Amygdala (tissue), 56 donors: ENCODE measurements at places on chromosomes 7 and 10.

DNA sequence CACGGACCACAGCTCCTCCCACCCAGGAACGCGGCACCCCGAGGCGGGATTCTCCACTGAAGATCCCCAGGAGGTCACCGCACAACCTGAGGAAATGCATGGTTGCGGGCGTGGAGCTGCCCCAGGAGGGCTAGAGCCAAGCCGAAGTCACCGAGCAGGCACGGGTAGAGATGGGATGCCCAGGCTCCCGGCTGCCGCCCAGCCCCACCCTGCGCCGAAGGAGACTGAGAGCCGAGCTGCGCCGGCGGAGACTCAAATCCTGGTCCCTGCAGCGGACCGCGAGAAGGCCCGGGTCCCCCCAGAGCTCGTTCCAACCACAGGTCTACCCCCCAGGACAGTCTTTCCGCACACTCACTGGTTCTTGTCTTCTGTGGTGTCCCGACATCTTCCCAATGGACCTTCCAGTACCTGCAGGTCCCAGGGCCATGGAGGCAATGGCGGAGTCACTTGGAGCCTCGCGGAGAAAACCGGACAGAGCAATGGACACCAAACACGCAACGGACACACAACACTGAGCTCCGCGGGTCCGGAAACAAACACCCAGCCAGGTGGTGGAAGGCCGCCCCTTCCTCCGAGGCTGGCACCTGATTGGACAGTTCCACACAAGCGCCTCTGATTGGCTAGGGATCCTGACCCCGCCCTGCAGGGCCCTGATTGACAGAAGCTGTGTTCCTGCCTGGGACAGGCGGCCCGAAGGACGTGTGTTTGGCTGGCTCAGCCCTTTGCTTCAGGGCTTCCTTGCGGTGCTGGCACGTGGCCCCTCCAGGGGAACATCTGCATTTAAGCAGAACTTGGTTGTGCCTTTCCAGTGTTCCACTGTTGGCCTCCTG is 331.9 kb upstream of the NUPR2 start:
- peak; percentile 23 for DNase-seq

- no peak for DNase-seq
These were observed 25.5 kb upstream of the HABP2 start for GRCh38 chr10:113527211-113527906.

DNA sequence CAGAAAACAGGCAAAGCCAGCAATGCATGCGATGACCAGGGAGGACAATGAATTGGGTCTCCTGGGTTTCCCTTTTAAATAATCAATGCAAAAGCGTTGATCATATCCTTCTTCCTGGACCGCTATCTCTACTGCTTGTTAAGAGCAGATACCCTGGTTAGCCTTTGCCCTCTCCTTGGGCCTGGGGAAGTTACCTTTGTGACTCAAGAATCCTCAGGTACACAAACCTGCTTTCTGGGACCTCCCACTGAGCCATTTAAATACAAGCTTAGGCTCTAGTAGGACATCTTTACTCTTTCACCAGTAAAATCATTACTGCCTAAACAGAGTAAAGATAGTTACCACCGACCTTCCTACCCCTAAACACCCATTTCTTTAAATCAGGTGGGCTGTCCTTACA is 173.9 kb downstream of the WNT2 start:
- DNase-seq: no peak

- no peak for DNase-seq
These were observed 38.9 kb downstream of the PARD3 start for GRCh38 chr10:34776090-34776690.

DNA sequence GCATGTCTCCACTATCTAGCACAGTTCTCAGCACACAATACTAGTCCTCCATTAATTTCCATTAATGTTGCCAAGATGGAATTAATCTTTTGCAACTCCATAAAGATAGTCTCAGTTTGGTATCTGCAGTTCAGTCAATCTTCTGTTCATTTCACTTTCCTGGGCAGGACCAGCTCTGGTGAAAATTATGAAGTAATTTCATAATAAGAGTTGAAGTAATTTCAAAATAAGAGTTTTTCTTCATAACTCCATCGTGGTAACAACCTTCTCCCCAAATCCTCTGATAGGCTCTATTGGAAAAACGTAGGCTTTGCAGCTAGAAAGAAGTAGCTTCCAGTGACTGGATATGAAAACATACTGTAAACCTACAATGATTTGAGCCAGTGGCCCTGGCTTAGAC is 618.2 kb downstream of the TYW1 start:
- no peak for DNase-seq

- no peak for DNase-seq
These were observed 26.9 kb downstream of the ASAH2 start for GRCh38 chr10:50224330-50224952.

- no peak for DNase-seq
These were observed 9.6 kb downstream of the DYNC2I1 start for GRCh38 chr7:158865977-158866376.

- no peak for DNase-seq
These were observed 399.9 kb upstream of the IGFBP3 start for GRCh38 chr7:46320956-46321355.

GRCh38 chr10:19491166-19491565 is 325.1 kb upstream of the PLXDC2 start:
- DNase-seq: no peak

DNA sequence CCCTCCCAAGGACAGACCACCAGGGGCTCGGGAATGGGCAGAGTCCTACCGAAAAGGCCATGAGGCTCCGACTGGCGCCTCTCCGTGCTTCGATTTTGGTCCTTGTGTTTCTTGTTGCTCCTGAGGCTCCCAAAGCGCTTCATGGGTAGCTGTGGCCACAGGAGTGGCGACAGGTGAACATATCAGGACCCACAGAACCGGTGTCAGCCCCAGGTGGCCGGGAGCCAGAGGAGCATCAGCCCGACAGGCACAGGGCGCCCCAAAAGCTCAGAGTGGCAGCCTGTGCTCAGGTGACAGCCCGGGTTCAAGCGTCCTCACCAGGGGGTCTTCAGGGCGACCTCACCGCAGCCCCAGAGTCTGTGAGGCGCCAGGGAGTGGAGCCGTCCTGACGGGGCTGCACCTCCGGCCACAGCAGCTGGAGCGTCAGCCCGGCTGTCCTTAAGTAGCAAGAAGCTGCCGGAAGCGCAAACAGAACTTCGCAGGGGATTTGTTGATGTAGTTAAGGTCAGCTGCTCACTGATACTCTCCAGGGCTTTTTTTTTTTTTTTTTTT is 141.0 kb downstream of the PRKAG2 start:
- no peak for DNase-seq

DNA sequence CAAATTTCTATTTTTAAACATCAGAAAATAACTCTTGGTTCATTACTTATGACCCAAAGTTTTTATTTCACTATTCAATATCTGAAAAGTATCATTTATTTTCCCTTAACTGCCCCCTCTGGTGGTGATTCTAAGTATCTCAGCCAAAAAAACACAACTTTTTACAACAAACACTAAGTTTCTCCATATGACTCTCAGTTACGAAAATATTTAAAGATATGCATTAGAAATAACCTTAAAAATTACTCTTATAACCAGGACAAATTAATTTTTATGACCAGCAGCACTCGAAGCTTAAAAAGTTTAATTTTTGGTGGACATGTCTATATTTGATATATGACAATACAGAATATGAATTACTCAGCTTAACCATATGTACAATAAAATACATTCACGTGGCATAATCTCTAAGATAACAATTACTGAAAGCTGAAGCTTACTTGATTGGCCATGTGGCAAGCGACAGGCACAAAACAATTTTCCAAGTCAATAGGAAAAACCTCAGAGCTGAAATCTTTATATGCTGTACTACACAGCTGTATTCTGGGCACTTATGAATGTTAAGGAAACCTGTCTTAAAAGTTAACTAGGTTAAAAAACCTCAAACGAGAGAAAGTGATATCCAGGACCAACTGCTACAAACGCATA is 2.3 kb downstream of the HNRNPA2B1 start:
- no peak for DNase-seq

- DNase-seq: peak; percentile 3
These were observed 48.7 kb upstream of the DYNC1I1 start for GRCh38 chr7:95723583-95724180.

GRCh38 chr10:75959912-75960311 is 528.5 kb downstream of the LRMDA start:
- no peak for DNase-seq

- DNase-seq: no peak
These were observed 122.6 kb downstream of the FAM107B start for GRCh38 chr10:14652067-14652466.
